Activated CD4-positive, alpha-beta T cell treated with anti-CD3 and anti-CD28 coated beads, Interleukin-2, Interleukin-4, amounts not matched to agents 100 ng/mL and 50 ng/mL, durations not matched to agents 16 hours and 8 hours (primary cell): ENCODE measurements at places on chromosomes 16 and 17.

DNA sequence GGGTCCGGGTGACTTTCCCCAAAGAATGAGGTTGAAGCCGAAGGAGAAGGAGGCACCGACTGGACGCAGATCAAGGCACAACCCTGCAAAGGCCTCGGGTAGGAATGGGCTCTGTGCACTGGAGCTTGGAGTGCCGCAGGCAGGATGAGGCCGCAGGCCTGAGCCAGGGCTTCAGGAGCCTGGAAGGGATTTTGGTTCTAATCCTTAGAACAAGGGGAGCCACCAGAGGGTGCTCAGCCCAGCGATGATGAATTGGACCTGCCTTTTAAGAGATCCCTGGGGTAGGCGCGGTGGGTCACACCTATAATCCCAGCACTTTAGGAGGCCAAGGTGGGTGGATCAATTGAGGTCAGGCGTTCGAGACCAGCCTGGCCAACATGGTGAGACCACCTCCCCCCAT is 8.1 kb downstream of the CIBAR2 start:
- DNase-seq, result no peak

- DNase-seq, result no peak
These were observed 20.4 kb downstream of the TRIM16 start for GRCh38 chr17:15663691-15664090.

GRCh38 chr17:7710301-7710700 is 5.3 kb downstream of the EFNB3 start:
- DNase-seq, result no peak

- peak; percentile 69 for DNase-seq
These were observed 634 bp downstream of the KANSL1 start for GRCh38 chr17:46192439-46193150.

GRCh38 chr17:75844530-75845057 is 390 bp upstream of the UNC13D start:
- DNase-seq, result no peak

- no peak for DNase-seq
These were observed 115.3 kb downstream of the SLC39A11 start for GRCh38 chr17:72976971-72977770.

DNA sequence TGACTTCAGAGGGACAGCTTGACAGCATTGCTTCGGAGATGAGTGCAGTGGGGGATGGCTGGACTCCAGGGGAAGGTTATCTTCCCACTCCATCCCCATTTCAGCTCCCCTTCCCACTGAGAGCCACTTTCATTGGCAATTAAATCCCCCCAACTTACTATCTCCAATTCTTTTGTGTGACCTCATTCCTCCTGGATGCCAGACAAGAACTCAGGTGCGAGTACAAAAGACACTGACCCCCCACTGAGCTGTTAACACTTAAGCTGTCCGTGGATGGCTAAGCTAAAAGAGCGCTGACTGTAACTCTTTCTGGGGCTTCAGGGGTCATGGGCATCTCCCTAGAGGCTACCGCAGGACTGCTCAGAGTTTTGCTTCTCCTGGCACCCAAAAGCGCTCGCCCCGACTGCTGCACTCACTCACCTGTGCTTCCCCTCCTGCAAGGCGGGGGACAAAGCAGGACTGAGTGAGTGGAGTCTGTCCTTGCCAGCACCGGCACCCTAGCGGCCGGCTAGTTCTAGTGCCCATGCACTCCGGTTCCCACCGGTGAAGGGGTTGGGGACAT is 44.8 kb upstream of the FBXO47 start:
- no peak for DNase-seq

DNA sequence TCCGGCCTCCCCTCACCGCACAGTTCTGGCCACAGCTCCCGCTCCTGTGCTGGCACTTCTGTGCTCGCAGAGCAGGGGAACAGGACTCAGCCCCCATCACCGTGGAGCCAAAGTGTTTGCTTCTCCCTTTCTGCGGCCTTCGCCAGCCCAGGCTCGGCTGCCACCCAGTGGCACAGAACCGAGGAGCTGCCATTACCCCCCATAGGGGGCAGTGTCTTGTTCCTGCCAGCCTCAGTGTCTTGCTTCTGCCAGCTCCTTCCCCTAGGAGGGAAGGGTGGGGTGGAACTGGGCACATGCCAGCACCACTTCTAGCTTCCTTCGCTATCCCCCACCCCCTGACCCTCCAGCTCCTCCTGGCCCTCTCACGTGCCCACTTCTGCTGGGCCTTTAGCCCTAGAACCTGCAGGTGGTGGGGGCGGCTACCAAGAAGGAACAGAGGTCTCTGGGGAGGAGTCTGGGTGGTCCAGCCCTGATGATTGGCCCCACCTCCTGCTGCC is 645 bp upstream of the ELMO3 start:
- DNase-seq, result no peak

DNA sequence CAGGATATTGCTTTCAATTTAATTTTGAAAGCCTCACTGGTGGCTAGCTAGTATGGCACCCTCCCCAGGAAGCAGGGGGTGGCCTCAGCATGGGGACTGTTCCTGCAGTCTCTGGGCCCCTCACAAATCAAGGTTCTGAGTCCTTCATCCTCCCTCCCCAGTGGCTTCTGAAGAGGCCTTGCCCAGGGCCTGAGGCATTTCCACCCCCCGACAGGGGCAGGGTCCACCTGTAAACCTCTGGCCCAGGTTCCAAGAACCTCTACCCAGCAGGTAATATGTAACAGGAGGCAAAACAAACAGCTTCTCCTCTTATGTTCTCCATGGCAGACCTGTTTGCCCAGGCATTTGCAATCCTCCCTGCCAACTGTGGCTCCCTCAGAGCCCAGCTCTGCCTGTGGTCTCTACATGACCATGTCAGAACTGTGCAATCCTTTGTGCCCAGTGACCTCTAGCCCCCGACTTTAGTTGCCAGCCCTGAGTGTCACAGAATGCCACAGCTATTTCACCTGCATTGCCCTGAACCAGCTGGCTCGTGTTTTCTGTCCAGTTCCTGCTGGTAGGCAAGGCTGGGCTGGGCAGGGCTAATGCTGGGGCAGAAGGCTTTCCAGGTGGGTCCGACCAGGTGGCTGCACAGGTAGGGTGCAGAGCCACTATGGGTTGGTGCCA is 14.3 kb downstream of the ACSF2 start:
- DNase-seq, result no peak

DNA sequence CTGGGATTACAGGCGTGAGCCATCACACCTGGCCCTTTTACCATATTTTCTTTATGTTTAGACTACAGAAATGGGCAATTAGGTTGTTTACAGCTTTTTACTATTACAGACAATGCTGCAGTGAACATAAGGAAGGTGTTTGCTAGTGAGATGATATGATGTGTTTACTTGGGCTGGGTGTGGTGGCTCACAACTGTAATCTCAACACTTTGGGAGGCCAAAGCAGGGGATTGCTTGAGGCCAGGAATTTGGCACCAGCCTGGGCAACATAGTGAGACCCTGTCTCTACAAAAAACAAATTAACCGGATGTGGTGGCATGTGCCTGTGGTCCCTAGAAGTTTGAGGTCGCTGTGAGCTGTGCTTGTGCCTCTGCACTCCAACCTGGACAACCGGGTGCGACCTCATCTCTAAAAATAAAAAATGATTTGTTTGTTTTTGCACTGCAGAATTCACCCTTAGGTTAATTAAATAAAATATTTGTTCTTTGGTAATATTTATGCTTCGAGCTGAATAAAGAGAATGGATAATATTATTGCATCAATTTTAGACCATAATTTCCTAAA is 15.0 kb downstream of the PAFAH1B1 start:
- DNase-seq, result no peak

DNA sequence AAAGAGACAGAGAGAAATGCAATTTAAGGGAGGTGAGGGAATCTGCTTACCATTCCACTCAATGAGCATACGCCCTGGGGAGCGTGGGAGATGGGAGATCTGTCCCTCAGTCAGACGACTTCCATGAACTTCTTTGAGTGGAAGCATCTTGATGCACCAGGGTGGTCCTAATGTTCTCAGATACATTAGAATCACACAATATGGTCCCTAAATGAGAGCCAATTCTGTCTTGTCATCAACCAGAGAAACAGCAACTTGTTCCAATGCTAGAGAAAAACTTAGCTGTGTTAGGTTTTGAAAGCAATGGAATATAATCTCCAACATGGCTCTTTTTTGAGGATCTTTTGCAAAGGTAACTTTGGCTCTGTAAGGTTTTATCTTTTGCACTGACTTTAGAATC is 44.1 kb downstream of the GPR139 start:
- no peak for DNase-seq

- DNase-seq, result no peak
These were observed 14.7 kb downstream of the TMEM11 start for GRCh38 chr17:21199311-21199710.

GRCh38 chr17:72706396-72706981 is 386.0 kb downstream of the SLC39A11 start:
- DNase-seq, result no peak

DNA sequence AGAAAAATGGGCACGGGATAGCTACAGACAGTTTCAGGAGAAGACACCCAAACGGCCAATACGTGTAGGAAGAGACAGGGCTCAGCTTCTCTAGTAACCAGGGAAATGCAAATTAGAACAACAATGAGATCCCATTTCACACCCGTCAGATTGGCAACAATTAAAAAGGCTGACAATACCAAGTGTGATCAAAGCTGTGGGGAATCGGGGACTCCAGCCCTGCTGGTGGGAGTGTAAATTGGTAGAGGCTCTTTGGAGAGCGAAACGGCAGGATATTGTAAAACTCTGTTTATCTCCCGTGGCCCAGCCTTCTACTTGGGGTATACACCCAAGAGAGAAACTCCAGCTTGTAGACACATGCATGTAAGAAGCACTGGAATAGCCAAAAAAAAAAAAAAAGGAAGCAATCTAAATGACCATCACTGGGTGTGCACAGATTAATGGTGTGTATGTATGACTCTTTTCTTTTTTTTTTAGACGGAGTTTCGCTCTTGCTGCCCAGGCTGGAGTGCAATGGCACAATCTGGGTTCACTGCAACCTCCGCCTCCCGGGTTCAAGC is 27.5 kb downstream of the MYBBP1A start:
- DNase-seq, result no peak

- DNase-seq, result no peak
These were observed 8.3 kb downstream of the HAGH start for GRCh38 chr16:1818204-1818872.

DNA sequence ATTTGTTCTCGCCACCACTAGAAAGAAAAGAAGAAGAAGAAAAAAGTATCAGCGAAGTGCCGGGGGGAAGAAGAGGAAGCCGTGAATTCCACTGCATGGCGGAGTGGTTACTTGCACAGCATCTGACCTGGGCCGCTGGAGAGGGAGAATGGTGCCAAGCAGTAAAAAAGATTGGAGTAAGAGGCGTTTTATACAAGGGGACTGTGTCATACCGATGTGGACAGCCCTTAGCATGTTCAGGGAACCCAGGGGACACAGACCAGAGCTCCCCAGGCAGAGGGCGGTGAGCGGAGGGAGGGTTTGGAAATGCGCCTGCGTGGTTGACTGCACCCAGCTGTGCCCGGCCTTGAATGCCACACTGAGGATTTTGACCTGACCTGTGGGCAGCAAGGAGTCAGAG is 52.8 kb downstream of the PLXDC1 start:
- DNase-seq, result no peak

GRCh38 chr17:32503251-32504165 is 16.7 kb downstream of the CDK5R1 start:
- peak; percentile 74 for DNase-seq

GRCh38 chr16:4936991-4937781 is at the start of gene PPL:
Gene PPL, minus strand, starts transcription at chr16:4937148. Its CDS starts 103 bp downstream, at chr16:4937045.
- DNase-seq, result no peak

GRCh38 chr17:58232707-58233156 is 5.7 kb upstream of the LPO start:
- DNase-seq, result peak; percentile 25

DNA sequence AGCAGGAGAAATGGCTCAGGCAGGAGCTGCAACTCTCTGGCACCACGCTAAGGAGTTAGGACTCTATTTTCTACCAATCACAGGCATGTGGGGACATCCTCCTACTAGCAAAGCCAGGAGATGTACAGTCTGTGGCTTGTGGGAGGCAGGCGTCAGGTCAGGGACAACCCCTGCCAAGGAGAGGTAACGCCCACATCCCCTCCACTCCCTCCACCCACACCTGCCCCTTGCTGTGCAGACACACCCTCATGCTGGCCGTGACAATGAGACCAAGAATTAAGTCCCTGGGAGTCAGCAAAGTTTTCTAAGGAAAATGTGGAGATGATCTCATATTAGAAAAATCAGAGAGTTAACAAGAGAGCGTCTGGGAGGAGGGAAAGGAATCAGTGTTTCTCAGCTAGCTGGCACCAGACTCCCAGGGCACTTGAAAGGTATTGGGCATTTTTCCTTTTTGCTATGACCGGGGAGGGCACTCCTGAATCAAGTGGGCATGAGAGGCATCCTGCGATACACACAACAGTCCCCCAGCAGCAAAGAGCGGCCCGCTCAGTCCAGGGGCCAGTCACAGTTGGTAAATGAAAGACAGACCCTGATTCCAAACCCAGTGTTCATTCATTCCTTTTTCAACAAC is 87.3 kb upstream of the RPL38 start:
- DNase-seq, result no peak

DNA sequence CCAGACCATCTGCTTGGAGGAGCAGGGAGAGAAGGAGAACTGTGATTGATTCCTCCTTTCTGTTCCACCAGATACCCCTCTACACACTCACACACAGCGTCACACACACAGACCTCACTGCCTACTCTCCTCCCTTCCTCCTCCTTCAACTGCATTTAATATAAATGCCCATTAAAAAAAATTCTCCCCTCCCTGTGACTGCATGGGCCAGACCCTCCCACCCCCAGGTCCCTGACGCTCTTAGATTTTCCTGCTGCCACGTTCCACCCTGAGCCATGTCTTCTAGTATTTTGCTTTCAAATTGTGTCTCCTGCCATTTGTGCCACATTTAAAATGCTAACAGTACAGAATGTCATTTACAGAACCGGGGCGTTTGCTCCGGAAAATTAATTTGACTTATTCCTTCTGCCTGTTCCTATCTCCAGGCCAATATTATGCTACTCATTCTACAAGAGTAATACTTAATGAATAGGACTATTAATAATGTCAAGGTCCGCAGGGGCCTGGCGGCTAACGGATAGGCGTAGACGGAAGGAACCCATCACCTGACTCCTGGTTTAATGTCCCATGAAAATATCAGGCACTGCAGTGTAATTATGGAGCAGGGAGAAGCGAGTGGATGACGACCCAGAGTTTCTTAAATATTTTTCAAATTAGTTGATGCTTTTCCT is 100.2 kb downstream of the MRM1 start:
- no peak for DNase-seq

- no peak for DNase-seq
These were observed 91.6 kb upstream of the DNAH9 start for GRCh38 chr17:11506635-11507034.

- DNase-seq, result no peak
These were observed 89.5 kb upstream of the TOB1 start for GRCh38 chr17:50955667-50956120.
